Non-pigmented ciliary epithelial cell (primary cell): ENCODE measurements at places on chromosomes 11 and 22.

GRCh38 chr11:75924966-75925784, 110.2 kb downstream of the UVRAG start:
- DNase-seq, result no peak

- DNase-seq, result no peak
Measured at GRCh38 chr11:93519179-93519578, 24.0 kb downstream of the SMCO4 start.

- no peak for DNase-seq
Measured at GRCh38 chr11:31340903-31341572, 28.5 kb downstream of the DCDC1 start.

GRCh38 chr22:32411402-32411801, 645 bp downstream of the RTCB start:
- no peak for DNase-seq

DNA sequence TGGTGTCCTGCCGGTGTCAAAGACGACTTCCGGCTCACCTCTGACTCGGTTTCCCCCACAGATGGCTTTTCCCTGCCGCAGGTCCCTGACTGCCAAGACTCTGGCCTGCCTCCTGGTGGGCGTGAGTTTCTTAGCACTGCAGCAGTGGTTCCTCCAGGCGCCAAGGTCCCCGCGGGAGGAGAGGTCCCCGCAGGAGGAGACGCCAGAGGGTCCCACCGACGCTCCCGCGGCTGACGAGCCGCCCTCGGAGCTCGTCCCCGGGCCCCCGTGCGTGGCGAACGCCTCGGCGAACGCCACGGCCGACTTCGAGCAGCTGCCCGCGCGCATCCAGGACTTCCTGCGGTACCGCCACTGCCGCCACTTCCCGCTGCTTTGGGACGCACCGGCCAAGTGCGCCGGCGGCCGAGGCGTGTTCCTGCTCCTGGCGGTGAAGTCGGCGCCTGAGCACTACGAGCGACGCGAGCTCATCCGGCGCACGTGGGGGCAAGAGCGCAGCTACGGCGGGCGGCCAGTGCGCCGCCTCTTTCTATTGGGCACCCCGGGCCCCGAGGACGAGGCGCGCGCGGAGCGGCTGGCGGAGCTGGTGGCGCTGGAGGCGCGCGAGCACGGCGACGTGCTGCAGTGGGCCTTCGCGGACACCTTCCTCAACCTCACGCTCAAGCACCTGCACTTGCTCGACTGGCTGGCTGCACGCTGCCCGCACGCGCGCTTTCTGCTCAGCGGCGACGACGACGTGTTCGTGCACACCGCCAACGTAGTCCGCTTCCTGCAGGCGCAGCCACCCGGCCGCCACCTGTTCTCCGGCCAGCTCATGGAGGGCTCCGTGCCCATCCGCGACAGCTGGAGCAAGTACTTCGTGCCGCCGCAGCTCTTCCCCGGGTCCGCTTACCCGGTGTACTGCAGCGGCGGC, 5.5 kb downstream of the B3GNT6 start:
- no peak for DNase-seq

DNA sequence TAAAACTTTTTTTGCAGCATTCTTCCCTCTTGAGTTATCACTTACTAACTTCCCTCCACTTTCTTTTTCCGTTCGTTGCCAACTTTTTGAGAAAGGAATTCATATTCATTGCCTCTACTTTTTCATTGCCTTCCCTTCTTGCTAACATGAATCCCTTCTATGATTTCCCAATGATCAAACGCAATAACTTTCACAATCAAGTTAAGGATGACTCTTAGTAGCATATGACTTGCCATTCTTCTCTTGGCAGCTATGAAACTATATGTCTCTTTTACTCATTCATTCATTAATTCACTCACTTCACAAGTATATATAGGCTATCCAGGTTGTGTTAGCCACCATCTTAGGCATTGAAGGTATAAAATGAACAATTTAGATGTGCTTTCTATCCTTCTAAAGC, 16.6 kb upstream of the ARHGAP20 start:
- no peak for DNase-seq

DNA sequence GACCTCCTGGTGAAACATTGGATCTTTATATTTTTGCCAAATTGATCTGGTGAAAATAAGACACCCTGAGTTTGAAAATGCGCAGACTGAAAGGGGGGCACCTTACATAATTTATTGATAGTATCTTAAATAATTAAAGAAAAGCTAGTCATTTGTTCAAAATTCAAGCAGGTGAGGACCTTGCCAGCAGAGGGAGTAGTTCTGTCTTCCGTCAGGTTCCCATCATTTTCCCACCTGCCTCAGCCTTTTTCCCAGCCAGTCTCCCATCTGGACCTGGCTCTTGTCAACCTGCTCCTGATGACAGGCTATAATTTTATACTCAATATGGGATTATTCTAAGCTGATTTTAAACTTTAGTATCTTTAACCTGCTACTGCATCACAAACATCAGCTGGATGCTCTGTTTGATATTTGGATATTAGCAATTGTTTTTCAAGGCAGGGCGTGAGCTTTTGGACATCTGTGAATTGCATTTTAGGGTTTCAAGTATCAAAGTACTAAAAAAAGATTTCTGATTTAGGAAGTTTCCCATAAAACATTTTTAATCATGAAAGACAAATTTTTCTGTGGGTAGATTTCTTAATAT, 132.0 kb downstream of the ELP4 start:
- no peak for DNase-seq

GRCh38 chr11:126698576-126698975, 302.0 kb downstream of the KIRREL3 start:
- no peak for DNase-seq

DNA sequence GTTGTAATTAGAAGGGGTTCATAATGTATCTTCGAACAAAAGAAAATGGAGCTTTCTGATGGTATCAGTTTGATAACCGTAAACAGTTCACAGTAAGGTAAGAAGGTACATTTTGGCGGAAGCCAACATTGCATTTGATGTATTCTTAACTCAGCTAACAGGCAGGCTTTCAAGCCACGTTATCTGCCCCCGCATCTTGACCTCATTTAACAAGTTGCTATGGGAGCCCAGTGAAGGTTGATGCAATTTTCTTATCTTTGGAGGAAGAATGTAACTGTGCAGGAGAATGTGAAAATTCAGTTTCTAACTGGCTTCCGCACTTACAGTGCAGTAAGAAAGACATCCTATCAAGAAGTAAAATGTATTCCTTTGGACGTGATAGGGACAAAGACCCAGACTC, 110.6 kb downstream of the ETS1 start:
- no peak for DNase-seq

DNA sequence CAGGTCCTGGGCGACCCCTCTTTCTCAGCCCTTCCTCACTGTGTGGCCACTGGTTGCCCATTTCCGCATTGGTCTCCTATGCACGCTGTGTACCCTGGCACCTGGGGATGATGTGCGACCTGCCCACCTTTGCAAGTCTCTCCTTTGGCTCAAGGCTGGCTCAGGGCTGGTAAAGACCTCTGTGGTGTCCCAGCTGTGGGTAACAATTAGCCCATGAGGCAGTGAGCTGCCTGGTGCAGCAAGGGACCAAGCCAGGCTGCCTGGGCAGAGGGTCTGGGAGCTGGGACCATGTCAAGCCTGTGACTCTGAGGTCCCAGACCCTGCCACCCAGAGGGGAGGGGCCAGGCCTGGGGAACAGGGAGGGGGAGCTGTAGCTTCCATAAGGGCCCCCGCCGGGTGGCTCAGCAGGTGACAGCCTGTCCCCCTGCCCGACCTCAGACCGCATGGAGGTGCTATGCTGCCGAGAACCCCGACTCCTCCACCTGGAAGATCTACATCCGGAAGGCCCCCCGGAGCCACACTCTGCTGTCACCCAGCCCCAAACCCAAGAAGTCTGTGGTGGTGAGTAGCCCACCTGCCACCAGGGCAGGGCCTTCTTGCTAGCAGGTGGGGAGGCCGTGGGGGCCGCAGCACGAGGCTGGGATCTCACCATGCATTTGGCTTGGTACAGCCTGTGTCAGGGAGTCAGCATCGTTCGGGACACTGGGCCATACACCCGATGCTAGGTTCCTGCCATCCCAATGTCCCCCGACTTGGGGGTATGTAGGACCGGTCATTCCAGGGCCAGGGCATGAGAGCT, 112.5 kb downstream of the KCNQ1OT1 start:
- no peak for DNase-seq

- no peak for DNase-seq
Measured at GRCh38 chr11:749731-750130, 2.5 kb downstream of the TALDO1 start.

DNA sequence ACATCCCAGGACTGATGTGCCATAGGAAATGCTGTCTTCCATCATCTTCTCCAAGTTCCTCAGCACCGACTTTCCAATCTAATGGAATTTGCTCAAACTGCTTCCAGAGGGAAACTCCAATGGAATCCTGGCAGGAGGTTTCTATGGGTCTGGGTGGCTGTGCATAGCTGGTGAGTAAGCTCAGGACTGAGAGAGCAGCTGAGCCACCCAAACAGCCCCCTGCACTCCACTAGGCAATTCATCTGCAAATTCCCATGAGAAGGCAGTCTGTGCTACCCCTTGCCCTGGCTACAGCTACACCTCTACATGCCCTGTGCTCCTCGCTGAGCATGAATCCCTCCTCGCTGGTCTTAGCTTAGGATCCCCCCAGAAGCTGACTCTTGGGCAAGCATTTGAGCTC, 127.9 kb upstream of the CSNK2A3 start:
- no peak for DNase-seq

GRCh38 chr11:26348776-26349175, 16.8 kb downstream of the ANO3 start:
- no peak for DNase-seq

- no peak for DNase-seq
Measured at GRCh38 chr11:46845440-46845739, 690 bp downstream of the CKAP5 start.

GRCh38 chr11:120129570-120129969, 8.3 kb downstream of the TRIM29 start:
- DNase-seq, result no peak

GRCh38 chr11:94537031-94537600, 6.6 kb upstream of the FUT4 start:
- no peak for DNase-seq

DNA sequence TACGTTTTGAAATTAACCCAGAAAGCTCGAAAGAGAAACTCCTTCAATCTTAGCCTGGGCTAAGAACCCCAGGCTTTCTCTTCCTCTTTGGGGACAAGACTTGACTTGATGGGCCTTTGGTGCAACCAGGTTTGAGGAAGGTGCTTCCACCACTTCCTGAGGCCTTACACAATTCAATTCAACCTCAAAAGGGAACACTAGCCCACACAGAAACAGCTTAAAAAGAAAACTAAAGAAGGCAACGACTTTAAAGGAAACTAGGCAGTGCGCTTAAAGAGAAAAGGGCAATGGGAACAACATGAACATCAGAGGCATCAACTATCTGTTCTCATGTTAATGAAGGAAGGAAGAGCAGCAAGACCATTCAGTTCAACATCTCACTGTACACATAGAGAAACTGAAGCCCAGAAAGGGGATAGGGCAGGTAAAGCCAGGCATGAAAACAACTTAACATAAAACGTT, 24.8 kb downstream of the PAK1 start:
- no peak for DNase-seq

- DNase-seq, result no peak
Measured at GRCh38 chr11:35998634-35999033, 54.8 kb downstream of the LDLRAD3 start.

DNA sequence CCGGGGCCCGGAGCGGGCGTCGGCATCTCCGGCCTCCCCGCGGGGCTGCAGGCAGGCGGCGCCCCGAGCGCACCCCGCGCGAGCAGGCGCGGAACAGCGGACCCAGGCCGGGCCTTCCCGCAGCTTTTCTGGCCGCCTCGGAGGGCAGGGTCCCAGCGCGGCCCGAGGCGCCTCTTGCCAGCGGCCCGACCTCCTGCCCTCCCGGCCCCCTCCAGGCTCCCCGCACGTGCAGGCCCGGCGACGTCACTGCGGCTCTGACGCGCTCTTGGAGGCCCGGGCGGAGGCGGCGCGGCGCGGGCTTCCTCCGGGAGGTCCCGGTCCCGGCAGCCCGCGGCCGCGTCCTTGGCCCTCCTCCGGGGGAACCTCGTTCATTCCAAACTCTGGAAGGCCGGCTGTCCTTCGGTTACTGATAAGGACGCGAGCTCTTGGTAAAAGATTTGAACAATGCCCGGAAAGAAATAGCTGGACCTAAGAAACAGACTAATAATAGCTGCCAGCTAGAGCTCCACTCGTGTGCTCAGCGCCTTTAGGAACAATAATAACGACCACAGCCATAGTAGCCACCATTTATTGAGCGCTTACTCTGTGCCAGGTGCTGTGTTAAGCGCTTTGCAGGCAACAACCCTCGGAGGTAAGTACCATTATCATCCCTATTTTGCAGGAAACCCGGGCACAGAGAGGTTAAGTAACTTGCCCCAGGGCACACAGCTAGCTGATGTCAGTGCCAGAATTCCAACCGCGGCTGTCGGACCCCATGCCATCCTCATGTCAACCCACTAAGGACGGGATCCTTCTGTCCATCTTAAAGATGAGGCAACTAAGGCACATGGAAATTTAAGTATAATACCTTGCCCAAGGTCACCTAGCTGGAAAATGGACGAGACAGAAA, 39.1 kb upstream of the CREB3L1 start:
- no peak for DNase-seq

DNA sequence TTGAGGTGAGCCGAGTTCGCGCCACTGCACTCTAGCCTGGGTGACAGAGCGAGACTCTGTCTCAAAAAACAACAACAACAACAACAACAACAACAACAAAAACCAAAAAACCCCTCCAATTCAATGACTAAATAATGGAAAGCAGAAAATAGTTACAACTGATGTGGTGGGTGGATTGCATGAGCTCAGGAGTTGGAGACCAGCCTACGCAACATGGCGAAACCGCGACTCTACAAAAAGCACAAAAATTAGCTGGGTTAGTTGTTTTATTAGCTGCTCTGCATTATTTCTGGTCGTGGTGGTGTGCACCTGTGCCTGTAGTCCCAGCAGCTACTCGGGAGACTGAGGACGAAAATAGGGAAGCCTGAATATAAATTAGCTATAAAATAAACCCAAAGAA, 2.6 kb upstream of the PATL1 start:
- DNase-seq, result no peak

GRCh38 chr11:124493016-124493655, 47.6 kb upstream of the OR8B8 start:
- DNase-seq, result no peak

GRCh38 chr22:50403701-50404101, 60.6 kb downstream of the PPP6R2 start:
- no peak for DNase-seq

- no peak for DNase-seq
Measured at GRCh38 chr11:87039371-87039770, 1.6 kb downstream of the TMEM135 start.

- DNase-seq, result no peak
Measured at GRCh38 chr11:59216641-59217564, 4.2 kb upstream of the MPEG1 start.

- no peak for DNase-seq
Measured at GRCh38 chr22:38953091-38953490, 4.3 kb upstream of the APOBEC3A start.

- no peak for DNase-seq
Measured at GRCh38 chr11:107666911-107667613, 44.8 kb downstream of the SLN start.

GRCh38 chr22:44677353-44677840, 24.6 kb upstream of the PRR5 start:
- DNase-seq, result no peak
